Panc1 (cell line): ENCODE measurements at places on chromosomes 1 and 21. TPM values are rescaled to one million over a fixed set of nuclear protein-coding genes. Genes with fewer than 3 reads are reported as not detected.

ZNF281 gene
- 34.2 TPM for total RNA-seq

FAM177B gene
- total RNA-seq = not detected

DNA sequence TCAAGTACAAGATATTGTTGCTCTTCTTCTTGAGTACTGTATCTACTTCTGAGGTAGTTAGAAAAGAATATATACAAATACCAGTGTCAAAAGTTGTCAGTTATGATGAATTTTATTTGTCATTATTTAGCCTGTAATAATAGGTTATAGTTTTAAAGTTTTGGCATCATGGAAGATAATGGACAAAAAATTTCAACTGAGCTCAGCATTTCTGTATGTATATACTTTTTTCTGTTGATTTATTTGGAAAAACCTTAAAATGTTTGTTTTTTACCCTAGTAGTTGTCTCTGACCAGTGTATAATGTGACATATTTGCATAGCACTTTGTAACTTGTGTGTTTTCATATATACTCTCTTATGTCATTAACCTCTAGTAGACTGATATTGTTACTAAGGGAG, 11.1 kb downstream of the SLC35A3 start:
- DNase-seq = no peak

DNA sequence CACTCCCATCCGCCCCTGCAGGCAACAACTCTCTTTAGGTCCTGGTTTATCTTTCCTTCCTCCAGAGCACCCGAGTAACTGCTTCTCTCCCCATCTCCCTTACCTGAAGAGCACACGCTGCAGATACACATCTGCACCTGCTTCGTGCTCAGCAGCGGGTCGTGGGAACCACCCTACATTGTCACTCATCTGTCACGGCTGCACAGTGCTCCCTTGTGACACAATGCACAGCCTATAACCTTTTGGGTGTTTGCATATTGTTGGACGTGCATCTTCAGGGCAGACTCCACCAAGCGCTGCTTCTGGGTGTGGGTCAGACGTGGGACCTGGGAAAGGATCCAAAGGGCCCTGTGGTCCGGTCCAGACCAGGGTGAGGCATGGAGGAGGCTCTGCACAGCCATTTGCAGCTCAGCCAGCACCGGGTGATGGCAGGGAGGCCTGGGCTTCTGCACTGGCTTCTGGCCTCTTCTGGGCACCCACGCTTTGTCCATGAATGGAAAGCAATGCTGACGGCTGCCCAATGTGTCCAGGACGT, 42.5 kb downstream of the WDR4 start:
- no peak for DNase-seq

DNA sequence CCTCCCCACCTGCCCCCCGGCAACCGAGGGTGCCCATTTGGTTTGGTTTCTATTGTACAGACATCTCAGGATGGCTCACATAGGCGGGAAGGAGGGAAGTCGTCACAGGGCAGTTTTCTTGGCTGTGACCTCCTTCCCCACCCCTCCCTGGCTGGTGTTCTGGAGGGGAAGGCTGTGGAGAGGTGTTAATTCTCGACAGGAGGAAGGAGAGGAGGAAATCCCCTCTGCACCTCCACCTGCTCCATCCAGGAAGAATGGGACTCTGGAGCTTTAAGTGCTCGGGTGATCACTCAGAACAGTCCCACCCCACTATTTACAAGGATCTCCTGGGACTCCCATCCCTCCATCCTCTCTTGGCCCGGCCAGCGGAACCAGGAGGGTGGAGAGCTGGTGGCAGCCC, 7.6 kb downstream of the MEX3A start:
- no peak for DNase-seq

DNA sequence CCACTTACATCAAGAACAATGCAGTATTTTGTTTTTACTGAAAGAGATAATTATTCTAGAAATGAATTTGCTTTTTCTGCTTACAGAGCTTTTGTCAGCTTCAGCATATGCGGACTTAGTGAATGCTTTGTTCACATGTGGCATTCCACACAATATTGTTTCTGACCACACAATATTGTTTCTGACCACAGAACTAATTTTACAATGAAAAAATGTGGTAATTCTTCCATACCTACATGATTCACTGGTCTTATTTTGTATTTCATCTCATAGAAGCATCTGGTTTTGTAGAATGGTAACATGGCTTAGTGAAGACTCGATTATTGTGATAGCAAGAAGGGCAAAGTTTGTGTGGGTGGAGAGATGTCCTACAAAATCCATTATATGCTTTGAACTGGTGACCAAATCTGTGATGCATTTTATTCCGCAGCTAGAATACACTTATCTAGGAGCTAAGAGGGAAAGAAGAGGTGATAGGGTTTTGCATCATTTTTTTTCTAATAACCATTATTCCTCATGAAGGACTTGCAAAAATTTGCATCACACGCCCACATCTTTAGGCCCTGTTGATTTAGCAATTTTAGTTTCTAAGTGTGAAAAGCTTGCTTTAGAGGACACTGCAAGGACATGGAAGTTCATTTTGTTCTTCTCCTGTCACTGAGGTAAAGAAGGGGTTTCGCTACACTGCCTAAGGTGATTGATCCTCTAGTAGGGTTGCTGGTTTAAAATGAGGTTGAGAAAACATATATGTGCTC, 75.3 kb downstream of the HLX start:
- DNase-seq = no peak
